ENCODE measurements at places on chromosomes 16 and 17.

DNA sequence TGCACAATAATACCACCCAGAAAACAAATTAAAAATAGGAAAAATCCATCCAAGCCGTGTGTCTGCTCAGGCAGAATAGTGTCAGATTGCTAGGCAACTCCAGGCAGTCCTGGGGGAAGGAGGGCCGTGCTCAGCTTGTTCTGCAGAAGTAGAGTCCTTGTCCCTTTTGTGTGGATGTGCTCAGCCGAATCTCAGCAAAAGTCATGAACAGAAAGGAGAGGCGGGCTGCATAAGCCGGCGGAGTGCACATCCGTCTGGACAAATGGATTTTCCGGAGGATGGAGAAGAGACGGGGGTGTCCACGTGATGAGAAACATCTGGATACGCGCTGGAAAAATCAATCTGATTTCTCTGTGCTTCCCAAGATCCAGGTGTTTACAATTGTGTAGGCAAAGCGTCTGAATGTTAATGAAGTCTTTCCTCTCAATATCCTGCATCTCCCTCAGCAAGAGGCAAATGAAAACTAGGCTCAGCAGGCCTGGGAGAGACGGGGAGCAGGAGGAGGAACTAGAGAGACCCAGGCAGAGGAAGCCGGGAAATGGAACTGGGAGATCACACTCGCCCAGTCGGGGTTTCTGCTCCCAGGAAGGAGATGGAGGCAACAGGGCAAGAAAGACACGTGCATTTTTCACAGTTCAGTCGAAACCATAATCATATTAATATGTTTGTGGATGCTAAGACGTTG lies 7.7 kb upstream of the RBFOX3 start:
- no peak for DNase-seq

- peak; percentile 73 for DNase-seq
Measured at GRCh38 chr16:58515871-58516767, 802 bp downstream of the SETD6 start.

DNA sequence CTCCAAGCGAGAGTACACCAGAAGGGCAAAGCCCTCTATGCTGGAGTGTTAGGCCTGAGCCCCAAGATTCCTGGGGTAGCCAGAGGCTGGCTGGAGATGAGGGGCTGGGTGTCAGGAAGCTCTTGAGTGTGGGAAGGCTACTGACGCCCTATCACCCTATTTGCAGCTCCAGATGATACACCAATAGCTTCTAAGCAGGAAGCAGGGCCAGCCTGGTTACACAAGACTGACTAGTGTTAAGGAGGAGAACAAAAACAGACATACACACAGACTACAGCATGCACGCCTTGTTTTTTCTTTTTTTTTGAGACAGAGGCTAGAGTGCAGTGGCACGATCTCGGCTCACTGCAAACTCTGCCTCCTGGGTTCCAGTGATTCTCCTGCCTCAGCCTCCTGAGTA lies 15.9 kb downstream of the POLR3K start:
- DNase-seq, result no peak

- no peak for DNase-seq
Measured at GRCh38 chr16:85484347-85485300, 128.5 kb upstream of the GSE1 start.

- no peak for DNase-seq
Measured at GRCh38 chr17:78412403-78412802, 34.0 kb downstream of the PGS1 start.
